ENCODE measurements at places on chromosomes 1 and 21.

GRCh38 chr1:171869097-171869496, 27.8 kb downstream of the DNM3 start:
- no peak overlapping the region for H3K27ac ChIP-seq
- H3K4me1 ChIP-seq, result no peaks in the 10 kb centered on the region
- H3K4me3 ChIP-seq, result no peak overlapping the region
- no peaks in the 10 kb centered on the region for H3K27me3 ChIP-seq

- no peaks in the 10 kb centered on the region for H3K36me3 ChIP-seq
- H3K27ac ChIP-seq, result no peak overlapping the region
- no peak for DNase-seq
- H3K4me1 ChIP-seq, result peaks cover 21% of the 10 kb centered on the region
Measured at GRCh38 chr1:23178950-23179349, 10.3 kb upstream of the LUZP1 start.

- H3K4me3 ChIP-seq, result no peak overlapping the region
- H3K27ac ChIP-seq, result no peak overlapping the region
- no peak for DNase-seq
- H3K27me3 ChIP-seq, result no peaks in the 10 kb centered on the region
Measured at GRCh38 chr1:200128081-200128480, 100.6 kb downstream of the NR5A2 start.

- H3K4me1 ChIP-seq, result peaks cover 25% of the 10 kb centered on the region
- DNase-seq, result no peak
- H3K36me3 ChIP-seq, result no peaks in the 10 kb centered on the region
- H3K27me3 ChIP-seq, result no peaks in the 10 kb centered on the region
Measured at GRCh38 chr1:93960641-93961147, 51.5 kb upstream of the GCLM start.

DNA sequence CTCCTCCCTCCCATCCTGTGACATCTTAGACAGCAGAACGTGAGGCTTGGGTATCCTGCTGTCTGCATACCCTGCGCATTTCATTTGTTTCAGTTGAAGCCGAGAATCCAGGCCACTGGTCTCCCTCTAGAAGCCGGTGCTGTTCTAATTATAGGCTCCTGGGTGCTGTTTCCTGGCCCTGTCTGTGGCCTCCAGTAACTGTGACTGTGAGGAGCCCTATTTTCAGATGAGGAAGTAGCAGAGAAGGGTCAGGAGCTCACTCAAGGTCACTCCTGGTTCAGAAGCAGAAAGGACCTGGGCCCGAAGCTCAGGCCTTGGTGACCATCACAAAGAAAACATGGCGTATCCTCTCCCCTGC, 24.0 kb downstream of the COQ8A start:
- no peak overlapping the region for H3K27ac ChIP-seq
- H3K36me3 ChIP-seq, result peaks cover 48% of the 10 kb centered on the region
- no peaks in the 10 kb centered on the region for H3K4me1 ChIP-seq
- no peak overlapping the region for H3K4me3 ChIP-seq
- no peaks in the 10 kb centered on the region for H3K27me3 ChIP-seq

GRCh38 chr1:181349512-181349911, 133.8 kb upstream of the CACNA1E start:
- peaks cover 6% of the 10 kb centered on the region for H3K4me1 ChIP-seq
- peaks cover 5% of the 10 kb centered on the region for H3K27me3 ChIP-seq
- no peak for DNase-seq
- H3K36me3 ChIP-seq, result no peaks in the 10 kb centered on the region
- no peak overlapping the region for H3K4me3 ChIP-seq
- no peak overlapping the region for H3K27ac ChIP-seq

DNA sequence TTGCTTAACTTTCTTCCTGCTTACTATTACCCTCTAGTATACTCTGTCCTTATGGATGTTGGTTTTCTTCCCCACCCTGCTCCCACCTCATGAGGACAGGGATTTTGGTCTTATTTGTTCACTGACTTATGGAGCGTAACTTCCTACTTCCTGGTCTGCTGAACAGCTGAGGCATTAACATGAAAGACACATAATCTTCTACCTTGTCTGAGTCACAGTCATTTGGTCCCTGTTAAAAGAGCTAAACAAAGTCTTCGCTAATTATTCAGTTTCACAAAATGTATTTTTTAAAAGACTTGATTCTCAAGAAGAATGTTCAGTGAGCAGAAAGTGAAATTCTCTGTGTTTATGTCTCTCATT, 18.5 kb downstream of the RNASEL start:
- DNase-seq, result no peak
- peaks cover 1% of the 10 kb centered on the region for H3K4me1 ChIP-seq

- H3K27ac ChIP-seq, result no peak overlapping the region
- no peaks in the 10 kb centered on the region for H3K4me1 ChIP-seq
- no peak for DNase-seq
- H3K36me3 ChIP-seq, result no peaks in the 10 kb centered on the region
- no peak overlapping the region for H3K4me3 ChIP-seq
- peaks cover 27% of the 10 kb centered on the region for H3K27me3 ChIP-seq
Measured at GRCh38 chr1:17350928-17351446, 21.0 kb upstream of the PADI6 start.

DNA sequence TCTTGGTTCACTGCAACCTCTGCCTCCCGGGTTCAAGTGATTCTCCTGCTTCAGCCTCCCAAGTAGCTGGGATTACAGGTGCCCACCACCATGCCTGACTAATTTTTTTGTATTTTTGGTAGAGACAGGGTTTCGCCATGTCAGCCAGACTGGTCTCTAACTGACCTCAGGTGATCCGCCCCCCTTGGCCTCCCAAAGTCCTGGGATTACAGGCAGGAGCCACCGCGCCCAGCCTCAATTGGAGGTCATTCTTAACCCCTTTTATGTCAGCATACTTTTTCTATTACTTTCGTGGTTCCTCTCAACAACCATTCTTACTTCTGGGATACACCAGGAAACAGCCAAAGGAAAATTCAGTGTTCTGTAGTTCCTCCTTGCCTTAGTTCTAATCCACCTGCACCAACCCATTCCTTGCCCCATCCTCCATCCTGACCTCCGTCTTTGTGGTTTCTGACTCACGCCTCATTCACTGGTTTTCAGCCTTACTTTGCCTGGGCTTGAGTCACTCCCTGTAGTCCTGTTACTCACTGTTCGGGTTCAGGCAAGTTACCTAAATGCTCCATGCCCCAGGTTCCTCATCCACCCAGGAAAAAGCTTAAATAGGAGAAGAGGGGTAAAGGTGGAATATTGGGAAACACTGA, 12.9 kb upstream of the BCL10 start:
- H3K27ac ChIP-seq, result peak overlapping the region; percentile 53
- H3K4me1 ChIP-seq, result peaks cover 7% of the 10 kb centered on the region
- H3K36me3 ChIP-seq, result no peaks in the 10 kb centered on the region
- no peak for DNase-seq
- no peak overlapping the region for H3K4me3 ChIP-seq
- no peaks in the 10 kb centered on the region for H3K27me3 ChIP-seq

DNA sequence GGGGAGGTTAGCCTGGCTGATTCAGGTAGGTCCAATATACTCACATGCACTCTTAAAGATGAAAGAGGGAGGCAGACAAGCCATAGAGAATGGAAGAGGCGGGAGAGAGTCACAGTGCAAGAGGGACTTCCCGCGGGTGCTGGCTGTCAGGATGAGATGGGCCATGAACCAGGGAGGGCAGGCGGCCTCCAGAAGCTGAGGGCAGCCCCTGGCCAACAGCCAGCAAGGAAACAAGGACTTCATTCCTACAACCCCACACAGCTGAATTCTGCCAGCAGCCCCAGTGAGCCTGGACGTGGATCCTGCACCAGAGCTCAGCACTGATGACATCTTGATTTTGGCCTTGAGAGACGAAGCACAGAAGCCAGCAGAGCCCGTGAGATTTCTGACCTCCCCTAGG, 15.1 kb upstream of the B3GALT5 start:
- H3K36me3 ChIP-seq, result no peaks in the 10 kb centered on the region
- no peak for DNase-seq

GRCh38 chr1:14794906-14795305, 196.4 kb downstream of the KAZN start:
- no peak for DNase-seq
- no peaks in the 10 kb centered on the region for H3K27me3 ChIP-seq
- no peaks in the 10 kb centered on the region for H3K36me3 ChIP-seq
- no peaks in the 10 kb centered on the region for H3K4me1 ChIP-seq
- H3K27ac ChIP-seq, result no peak overlapping the region

- H3K27me3 ChIP-seq, result no peaks in the 10 kb centered on the region
- DNase-seq, result no peak
- no peak overlapping the region for H3K27ac ChIP-seq
- no peak overlapping the region for H3K4me3 ChIP-seq
- H3K4me1 ChIP-seq, result no peaks in the 10 kb centered on the region
Measured at GRCh38 chr21:17427831-17428483, 84.9 kb upstream of the CXADR start.

DNA sequence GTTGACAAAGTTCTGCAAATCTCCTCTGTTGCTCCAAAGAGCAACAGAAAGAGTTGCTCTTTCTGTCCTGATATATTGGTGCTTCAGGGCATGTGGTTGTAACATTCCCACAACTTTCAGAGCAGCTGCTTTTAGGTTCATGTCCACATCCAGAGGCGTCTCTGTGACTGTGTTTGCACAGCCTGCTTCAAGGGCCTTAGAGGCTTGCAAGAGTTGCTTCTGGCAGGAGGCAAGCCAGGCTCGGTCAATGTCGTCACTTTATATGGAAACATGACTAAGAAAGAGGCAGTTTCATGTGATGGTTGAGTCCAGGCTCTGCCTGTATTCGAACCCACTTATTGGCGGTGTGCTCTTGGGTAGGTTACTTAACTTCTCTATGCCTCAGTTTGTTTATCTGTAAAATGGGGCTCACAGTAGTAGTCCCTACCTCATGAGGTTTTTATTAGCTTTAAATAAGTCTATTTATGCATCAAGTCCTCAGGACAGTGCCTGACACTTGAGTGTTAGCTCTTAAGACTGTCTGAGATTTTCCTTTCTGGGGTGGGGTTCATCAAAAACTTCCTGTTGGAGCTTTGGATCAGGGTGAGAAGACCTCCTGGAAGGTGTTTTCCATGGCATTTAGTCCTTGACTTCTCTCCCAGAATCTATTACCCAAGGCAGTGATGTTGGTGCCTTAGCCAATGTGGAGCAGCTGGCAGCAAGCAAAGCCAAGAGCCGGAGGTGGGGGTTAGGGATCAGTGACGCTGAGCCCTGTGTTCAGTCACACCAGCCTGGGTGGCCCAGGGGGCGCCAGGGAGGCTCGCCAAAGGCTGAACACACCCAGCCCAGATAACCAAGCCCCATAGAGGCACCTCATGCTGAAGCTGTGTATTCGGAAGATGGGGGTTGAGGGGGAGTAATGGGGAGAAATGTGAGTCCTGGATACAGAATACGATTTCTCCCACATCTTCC, 18.9 kb downstream of the LHX4 start:
- no peaks in the 10 kb centered on the region for H3K4me1 ChIP-seq
- no peak overlapping the region for H3K4me3 ChIP-seq
- H3K27ac ChIP-seq, result no peak overlapping the region
- peaks cover 18% of the 10 kb centered on the region for H3K27me3 ChIP-seq

- H3K27me3 ChIP-seq, result no peaks in the 10 kb centered on the region
- DNase-seq, result no peak
- no peak overlapping the region for H3K4me3 ChIP-seq
- H3K27ac ChIP-seq, result no peak overlapping the region
- H3K36me3 ChIP-seq, result no peaks in the 10 kb centered on the region
Measured at GRCh38 chr1:31866450-31867032, 50.7 kb upstream of the SPOCD1 start.

DNA sequence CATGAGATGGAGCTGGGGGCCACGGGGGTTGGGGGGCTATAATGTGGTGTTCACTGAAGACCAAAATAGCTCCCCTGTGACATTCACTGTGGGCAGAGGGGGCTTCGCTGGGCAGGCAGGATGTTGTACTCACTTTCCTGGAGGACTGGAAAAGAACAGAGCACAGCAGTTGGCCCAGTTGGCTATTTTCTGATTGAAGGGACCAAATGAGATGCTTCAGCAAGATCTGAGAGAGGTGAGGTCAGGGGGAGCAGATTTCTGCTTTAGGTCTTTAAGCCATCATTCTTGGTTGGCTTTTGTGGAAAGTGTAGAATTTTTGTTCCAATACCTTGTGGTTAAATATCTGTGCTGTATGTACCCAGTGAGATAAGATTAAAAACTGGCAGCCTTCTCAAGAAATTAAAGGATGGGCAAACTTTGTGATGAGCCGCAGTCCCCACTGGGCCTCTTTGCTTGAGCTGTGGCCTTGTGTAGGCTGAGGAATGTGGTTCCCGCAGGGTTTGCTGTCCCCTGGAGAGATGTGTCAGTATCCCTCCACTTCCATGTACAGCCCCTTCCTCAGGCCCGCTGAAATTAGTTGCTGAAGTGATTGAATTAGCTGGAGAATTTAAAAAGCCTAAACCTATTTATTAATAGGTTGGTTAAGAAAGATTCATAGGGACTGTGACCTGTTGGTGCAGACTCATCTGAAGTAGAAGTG, 80.7 kb downstream of the ATP5PO start:
- no peak for DNase-seq
- H3K4me1 ChIP-seq, result no peaks in the 10 kb centered on the region
- H3K27ac ChIP-seq, result no peak overlapping the region
- peaks cover 67% of the 10 kb centered on the region for H3K36me3 ChIP-seq
- H3K4me3 ChIP-seq, result no peak overlapping the region
- H3K27me3 ChIP-seq, result no peaks in the 10 kb centered on the region

DNA sequence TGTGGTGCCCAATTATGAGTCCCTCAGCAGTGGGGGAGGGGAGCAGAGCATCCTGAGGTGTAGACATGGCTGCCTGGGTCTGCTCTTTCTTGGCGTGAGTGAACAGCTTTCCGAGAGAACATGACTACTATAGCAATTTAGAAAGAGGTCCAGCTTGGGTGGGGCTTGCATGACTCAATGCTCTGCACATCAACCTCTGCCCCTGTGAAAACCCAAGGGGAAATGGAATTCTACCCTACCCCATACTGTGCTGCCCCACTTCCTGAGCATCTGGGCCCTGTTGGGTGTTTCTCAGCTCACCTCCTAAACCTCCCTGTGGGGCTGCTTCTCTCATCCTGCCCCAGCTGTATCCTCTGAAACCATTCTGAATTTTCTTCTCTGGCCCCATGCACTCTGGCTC, 8.2 kb upstream of the AZIN2 start:
- no peaks in the 10 kb centered on the region for H3K4me1 ChIP-seq
- H3K4me3 ChIP-seq, result no peak overlapping the region
- H3K27me3 ChIP-seq, result no peaks in the 10 kb centered on the region
- no peak overlapping the region for H3K27ac ChIP-seq
- no peak for DNase-seq

DNA sequence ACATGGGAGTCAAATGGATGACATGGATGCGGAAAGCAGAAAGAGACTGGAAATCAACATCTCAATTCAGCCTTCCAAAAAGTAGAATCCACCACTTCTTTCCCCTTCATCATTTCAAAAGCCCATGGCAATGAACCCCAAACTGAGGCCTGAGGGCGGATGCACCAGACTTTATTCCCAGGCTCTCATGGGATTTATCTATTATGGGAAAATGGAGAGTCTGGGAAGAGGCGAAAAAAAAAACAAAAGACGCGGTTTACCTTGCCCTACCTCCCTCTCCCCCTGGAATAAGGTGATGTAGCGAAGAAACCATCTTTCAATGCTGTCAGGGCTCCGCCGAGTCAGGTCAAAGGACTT, 624 bp downstream of the KIFAP3 start:
- DNase-seq, result no peak
- H3K27ac ChIP-seq, result peak overlapping the region; percentile 85
- peaks cover 28% of the 10 kb centered on the region for H3K4me1 ChIP-seq
- H3K4me3 ChIP-seq, result peak overlapping the region; percentile 82
- no peaks in the 10 kb centered on the region for H3K36me3 ChIP-seq

Measured in suprapubic skin (tissue), 4 donors.